Stimulated activated naive CD4-positive, alpha-beta T cell (primary cell): ENCODE measurements at places on chromosomes 3 and 15.

- no peak for DNase-seq
Observed at GRCh38 chr3:3902161-3902560, 102.9 kb downstream of the LRRN1 start.

DNA sequence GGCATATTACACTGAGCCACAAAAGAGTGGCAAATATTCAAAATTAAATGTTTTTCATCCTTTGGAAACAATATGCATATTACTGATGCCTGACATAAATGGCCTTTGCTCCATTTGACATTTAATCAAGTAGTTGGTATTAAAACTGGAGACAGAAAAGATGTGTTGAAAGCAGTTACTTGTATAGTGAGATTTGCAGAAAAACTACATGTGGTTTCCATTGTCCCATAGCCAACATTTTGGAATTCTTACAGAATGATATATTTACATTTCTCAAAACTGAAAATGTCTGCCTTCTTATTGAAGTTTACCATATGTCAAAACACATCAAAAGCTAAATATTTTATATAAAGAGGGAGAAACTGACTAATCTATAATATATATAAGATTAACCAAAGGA is 21.6 kb downstream of the SHOX2 start:
- no peak for DNase-seq

DNA sequence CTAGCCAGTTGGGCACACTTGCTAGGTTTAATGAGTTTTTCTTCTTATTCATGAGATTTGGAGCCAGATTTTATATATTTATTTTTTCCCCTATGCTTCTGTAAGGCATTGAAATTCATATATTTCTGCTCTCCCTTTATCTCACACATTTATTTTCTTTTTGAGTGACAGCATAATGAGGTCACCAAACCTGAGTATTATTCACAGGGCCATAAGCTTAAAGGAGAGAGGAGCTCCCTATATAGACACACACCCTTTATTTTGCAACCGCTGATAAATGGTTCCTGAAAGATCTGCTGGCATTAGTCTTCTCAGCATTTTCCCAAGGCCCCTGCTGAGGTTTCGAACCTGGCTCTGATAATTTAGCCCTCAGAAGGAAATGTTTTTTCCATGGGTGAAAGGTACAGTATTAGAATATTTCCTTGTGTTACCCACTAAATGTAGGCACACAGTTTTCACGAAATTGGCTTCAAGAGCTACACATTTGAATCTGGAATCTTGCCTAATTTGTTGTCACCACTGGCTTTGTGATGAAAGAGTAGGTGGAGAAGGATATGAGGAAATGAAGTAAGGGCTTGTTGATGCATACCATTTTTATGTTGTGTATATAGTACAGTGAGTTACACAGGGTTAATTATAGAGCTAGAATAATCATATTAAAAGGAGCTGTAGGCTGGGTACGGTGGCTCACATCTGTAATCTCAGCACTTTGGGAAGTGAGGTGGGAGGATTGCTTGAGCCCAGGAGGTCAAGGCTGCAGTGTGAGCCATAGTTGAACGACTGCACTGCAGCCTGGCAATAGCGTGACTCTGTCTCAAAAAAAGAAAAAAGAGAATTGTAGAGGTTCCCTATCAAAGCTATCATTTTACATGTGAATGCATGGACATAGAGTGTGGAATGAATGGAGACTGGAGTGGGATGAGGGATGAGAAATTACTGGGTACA is 6.5 kb downstream of the KLHL18 start:
- no peak for DNase-seq

GRCh38 chr3:29958816-29959215 is 647.6 kb upstream of the TGFBR2 start:
- no peak for DNase-seq

GRCh38 chr3:52072471-52072870 is 16.1 kb upstream of the DUSP7 start:
- DNase-seq: no peak

GRCh38 chr3:70064194-70064779 is 64.8 kb downstream of the SAMMSON start:
- peak; percentile 5 for DNase-seq

DNA sequence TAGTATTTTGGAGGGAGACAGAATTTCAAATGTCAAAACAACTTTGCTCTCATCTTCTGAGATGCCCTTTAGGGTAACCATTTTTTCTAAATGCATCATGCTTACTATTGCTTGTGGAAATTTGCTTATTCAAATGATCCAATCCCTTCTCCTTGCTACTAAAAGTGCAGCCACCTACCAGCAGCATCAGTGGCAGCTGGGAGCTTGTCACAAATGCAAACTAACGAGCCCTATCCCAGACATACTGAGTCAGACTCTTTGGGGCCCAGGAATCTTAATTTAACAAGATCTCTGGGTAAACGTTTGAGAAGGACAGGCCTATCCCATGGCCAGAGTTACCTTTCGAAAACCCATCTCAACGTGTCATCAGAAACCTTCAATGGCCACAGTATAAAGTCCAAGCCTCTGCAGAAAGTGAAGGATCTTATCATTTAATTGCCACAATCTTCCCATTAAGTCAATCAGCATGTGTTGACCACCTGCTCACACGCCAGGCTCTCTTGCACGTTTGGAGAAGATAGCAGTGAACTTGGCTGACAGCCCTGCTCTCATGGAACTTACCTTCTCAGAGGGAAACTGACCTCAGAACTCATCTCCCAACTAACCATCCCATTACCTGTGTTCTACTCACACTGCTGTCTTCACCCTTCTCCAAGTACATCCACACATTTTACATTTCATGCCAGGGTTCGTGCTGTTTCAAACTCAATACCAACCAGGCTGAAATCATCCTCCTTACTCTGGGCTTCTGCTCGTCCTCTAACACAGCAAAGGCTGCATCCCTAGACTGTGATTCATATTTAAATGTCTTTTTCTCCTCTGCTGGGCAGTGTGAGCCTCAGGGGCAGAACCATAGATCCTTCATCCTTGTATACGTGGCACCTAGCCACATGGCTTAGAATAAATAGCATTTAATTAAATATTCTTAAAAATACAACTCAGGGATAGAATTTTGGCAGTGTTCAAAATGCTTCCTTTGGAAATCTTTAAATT is 24.8 kb upstream of the VGLL4 start:
- DNase-seq: no peak

GRCh38 chr3:138396752-138397410 is 37.5 kb upstream of the ESYT3 start:
- DNase-seq: no peak

DNA sequence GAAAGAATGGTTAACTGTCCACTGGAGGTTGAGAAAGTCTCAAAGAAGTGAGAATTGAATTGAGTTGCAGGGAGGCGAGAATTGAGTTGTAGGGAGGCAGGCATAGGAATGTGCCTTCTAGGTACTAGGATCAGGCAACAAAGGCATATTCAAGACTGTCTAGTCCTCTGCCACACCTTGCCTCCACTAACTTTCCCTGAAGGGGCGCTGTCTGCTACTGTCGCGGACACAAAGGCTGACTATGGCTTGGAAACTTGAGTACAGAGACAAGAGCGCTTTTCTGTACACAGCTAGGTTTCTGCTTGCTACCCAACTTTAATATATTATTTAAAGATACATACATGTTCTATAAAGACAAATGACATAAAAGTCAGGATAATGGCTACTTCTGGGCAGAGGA is 10.4 kb upstream of the FBXL22 start:
- no peak for DNase-seq

DNA sequence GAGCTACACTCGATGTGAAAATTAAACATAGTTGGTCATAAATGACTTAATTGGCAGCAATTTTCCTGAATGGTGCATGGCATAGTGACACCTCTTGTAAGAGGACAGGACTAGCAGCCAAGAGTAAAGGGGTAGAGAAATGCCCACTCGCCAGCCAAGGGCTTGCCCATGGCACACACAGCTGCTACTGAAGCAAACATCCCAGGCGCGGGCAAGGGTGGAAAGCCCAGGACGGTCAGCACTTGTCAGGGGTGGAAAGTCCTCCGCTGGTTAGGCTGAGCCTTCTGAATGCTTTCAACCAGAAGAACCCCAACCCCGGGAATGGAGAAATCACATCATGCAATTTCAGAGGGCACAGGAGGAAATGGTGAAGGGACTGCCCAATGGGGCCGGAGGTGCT is 31.6 kb downstream of the BDH1 start:
- DNase-seq: no peak

DNA sequence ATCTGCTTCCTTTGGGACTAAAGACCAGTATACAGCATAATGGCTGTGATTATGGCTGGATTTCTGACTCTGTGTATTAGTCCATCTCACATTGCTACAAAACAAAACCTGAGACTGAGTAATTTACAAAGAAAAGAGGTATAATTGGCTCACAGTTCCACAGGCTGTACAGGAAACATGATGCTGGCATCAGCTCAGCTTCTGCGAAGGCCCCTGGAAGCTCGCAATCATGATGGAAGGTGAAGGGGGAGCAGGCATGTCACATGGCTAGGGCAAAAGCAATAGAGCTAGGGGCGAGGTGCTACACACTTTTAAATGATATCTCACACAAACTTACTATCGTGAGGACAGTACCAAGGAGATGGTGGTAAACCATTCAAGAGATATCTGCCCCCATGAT is 68.0 kb upstream of the GADL1 start:
- DNase-seq: no peak

DNA sequence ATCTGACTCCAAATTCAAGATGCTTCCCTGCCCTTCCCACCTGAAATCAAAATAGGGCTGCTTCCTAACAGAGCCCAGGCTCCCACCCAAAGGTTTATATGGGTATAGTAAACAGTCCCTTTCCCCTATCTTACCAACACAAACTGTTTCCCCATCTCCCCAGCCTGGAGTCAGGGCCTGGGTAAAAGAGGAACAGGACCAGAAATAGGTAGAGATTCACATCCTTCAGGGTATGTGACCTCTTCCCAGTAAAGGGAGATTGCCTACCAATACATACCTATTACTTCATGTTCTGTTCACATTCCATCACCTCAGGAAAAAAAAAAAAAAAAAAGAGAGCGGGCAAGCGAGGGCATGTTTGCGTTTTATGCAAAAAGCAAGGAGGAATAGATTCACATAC is 9.7 kb upstream of the SHF start:
- no peak for DNase-seq

DNA sequence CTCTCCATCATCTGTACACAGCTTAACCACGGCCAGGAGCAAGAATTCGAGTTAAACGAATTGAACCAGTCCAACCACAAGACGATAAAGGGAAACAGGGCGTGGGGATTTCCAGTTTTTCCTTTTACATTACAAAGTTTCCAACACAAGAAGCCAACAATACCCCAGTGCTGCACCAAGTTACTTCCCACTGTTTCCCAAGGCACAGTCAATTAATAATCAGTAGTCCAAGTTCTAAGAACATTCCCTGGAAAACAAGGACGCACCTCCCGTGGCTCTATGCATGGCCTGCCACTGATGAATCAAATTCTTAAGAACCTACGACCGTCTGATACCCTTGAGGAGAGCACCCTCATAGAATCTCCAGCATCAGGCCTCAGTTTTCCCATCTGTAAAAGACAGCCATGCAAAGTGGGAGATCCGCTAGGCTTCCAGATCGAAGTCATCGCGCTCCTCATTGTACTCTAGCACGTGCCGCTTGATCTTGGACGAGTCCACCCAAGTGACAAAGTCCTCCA is 774 bp downstream of the IMP3 start:
- no peak for DNase-seq

DNA sequence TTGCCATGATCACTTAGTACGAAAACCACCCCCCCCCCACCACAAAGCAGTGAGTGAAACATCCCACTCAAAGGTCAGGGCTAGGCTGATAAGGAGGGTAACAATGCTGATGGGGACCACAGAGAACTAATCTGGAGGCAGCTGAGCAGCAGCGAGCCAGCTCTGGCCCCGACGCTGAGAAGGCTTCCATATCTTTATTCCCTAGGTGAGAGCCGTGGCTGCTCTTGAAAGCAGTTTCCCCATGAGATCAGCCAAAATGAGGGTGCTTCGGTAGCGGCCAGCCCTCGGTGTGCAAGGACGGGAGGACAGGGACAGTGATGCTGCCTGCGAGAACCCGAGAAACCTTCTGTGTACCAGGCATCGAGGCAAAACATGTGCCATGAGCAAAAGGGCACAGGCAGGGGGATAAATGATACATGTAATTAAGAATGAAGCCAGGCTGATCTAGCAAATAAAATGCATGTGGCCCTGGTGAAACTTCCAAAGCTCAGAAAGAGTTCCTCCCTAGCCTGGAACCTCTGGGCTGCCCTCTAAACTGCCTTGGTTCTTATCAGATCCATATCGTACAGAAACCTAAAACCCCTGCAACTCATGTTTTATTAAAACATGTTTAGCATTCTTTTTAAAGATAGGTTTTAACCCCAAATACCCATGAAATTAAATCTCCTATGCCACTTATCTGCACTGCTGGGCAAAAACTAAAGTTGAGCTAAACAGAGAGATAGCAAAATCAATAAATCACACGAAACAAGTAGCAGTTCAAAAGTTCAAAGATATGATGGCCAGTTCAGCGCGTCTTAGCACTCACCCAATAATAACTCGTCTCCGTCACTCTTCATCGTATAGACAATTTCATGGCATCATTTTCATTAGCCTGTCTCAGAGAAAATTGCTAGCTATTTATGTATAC is 337.3 kb downstream of the FOXP1 start:
- no peak for DNase-seq

DNA sequence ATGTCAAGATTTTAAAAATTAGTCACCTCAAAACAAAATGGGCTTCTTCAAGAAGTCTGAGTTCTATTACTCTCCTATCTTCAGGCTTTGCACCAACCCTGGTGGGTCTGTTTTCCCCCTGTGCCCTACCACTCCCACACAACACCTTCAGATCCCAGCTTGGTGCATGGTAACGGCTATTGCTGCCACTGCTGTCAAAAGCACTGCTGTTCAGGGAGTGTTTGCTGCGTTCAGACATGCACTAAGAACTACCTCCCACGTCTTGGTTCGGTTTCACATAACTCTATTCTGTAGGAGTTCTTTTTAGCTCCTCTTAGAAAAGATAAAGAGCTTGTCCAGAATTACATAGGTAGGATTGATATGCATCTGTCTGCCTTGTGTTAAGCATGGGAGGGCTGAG is 799.2 kb downstream of the NR2F2 start:
- no peak for DNase-seq

- no peak for DNase-seq
Observed at GRCh38 chr3:178663201-178663934, 127.1 kb downstream of the KCNMB2 start.

DNA sequence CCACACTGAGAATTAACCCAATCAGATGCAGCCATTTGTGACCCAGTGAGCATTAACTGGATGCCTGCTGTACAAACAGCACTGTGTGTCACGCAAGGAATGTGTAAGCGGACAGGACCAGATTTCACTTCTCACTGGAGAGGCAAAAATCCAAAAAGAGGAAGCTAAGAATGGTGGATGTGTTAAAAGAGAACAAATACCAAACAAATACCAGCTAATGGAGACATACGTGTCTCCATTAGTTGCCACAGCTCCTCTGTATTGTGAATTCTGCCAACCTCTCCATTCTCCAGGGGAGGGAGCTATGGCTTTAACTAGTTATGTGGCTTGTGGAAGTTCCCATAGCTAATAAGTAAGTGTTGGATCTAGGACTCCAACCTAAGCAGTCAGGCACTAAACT is 2.6 kb downstream of the LTF start:
- no peak for DNase-seq

GRCh38 chr15:83694015-83694414 is 40.1 kb downstream of the ADAMTSL3 start:
- no peak for DNase-seq

GRCh38 chr3:65170390-65171042 is 482.7 kb upstream of the ADAMTS9 start:
- no peak for DNase-seq

GRCh38 chr3:8843347-8843746 is 73.9 kb upstream of the OXTR start:
- no peak for DNase-seq

GRCh38 chr15:76150513-76150912 is 90.7 kb downstream of the TMEM266 start:
- DNase-seq: no peak
